Nephron progenitor cell (in vitro differentiated cells): ENCODE measurements at places on chromosomes 2 and 18.

DNA sequence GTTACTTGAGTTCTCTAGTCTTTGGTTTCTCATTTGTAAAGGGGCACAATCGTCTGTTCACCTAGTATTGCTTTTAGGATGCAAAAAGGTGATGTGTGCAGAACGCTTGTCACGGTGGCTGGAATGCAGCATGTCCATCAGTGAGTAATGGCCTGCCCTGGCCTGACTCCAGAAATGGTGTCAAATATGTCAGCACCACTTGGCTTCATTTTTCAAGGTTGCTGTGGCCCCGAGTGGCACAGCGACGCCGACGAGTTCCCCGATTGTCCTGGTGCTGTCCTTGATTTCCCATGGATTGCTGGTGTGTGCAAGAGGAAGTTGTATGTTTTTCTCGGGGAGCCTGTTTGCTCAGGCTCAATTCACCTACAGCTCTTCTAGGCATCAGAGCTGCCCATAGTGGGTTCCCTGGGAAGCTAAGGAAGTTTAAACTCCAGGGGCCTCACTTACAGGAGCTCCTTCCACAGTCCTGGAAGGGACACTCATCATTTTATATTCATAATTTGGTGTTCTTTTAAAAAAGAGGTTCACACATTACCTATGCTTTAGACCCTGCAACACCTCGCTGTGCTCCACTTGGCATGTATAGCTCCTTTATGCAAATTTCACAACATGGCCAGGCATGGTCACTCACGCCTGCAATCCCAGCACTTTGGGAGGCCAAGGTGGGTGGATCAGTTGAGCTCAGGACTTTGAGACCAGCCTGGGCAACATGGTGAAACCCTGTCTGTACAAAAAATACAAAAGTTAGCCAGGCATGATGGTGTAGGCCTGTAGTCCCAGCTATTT lies 25.6 kb upstream of the ZNF407 start:
- no peak for DNase-seq

DNA sequence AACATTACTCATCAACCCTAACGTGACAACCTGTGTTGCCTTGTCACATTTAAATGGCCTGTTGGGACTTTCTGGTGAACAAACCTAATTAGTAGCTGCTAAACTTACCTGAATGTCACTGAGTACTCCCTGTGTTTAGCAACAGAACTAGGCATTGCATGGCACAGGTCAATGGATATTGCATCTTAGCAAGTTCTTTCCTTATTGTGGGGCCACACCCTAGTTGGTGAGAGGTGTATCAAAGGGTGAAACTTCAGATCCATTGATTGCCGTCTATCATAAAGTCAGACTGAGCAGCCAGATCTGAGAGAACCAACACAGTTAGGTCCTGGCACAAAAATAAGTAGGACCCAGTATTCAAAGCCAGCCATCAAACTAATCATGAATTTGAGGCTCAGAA lies 29.8 kb upstream of the ZNF385B start:
- no peak for DNase-seq

GRCh38 chr2:57869758-57870344 lies 176.8 kb upstream of the VRK2 start:
- no peak for DNase-seq

- no peak for DNase-seq
Measured at GRCh38 chr2:64594226-64594989, 59.3 kb downstream of the SERTAD2 start.

- peak; percentile 67 for DNase-seq
Measured at GRCh38 chr18:77132369-77133050, at the start of gene MBP. Gene MBP (minus strand): TSS chr18:77132783. CDS start chr18:77105261, 27,522 bp downstream.
